MV-4-11 (cell line): ENCODE measurements at places on chromosomes 16 and 17.

- peak; percentile 80 for DNase-seq
Observed at GRCh38 chr17:74759243-74759801, 10.9 kb downstream of the NHERF1 start.

DNA sequence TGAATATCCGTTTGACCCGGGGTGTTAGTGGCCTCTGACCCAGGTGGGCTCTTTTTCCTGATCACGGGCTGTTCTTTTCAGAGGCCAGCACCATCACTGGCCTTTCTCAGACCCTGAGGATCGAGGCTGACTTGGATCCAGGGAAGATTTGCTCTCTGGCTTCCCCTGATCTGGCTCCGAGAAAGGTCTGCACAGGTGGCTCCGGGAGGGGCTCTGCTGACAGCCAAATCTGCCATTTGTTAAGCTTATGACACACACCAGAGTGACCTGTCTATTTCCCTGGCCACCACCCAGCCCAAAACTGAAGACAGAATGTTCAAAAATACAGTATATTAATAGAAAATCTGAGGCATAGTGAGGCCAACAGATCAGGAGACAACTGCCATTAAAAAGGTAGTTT lies 221.8 kb upstream of the TNRC6C start:
- DNase-seq, result no peak

DNA sequence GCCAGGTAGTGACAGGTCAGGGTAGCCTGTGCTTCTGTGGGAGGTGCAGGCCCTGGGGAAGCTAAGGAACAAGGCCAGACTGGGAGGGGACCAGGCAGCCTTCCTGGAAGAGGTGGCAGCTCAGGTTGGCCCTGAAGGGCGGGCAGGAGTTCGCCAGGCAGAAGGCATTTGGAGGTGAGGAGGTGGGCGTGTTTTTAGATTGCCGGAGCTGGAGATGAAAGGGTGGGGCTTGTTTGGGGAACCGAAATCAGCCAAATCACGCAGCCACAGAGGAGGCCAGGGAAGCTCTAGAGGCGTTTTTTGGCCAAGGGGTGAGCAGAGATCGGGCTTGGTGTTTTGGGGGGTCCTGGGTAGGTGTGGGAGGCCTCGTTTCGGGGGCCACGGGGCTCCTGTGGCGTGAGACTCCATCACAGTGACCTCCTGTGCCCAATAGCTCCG lies 7.6 kb downstream of the ADCY7 start:
- peak; percentile 82 for DNase-seq

- DNase-seq, result no peak
Observed at GRCh38 chr16:88383401-88384221, 852 bp downstream of the ZNF469 start.

DNA sequence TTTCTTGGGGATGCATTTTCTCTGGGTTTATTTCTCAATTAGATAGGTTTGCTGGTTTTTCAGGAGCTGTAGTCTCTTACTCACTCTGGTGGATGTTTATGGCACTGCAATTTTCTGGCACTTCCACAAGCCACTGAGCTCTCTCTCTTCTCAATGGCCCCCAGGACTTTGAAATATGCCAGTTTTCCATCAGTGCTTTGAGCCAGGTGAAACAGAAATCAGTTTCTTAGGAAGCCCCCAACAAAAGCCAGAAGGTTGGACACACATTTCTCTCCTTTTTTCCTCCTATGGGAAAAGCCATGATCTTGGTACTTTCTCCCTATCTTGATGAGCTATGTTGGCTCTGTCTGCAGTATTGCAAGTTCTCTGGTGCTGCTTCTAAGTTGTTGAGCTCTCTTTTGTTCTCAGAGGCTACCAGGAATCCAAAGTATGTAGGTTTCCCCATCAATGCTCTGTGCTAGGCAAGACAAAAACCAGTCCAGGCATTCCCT lies 90.7 kb upstream of the SMIM36 start:
- DNase-seq, result peak; percentile 42
